GOT3 (cell line): ENCODE measurements at places on chromosomes 11 and 22.

DNA sequence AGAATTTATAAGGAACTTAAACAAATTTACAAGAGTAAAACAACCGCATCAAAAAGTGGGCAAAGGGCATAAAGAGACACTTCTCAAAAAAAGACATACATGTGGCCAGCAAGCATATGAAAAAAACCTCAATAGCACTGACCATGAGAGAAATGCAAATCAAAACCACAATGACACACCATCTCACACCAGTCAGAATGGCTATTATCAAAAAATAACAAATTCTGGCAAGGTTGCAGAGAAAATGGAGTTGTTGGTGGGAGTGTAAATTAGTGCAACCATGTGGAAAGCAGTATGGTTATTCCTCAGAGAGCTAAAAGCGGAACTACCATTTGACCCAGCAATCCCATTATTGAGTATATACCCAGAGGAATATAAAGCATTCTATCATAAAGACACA, 866.8 kb upstream of the TENM4 start:
- no peak for DNase-seq

GRCh38 chr11:120603071-120603470, 91.5 kb downstream of the GRIK4 start:
- no peak for DNase-seq

DNA sequence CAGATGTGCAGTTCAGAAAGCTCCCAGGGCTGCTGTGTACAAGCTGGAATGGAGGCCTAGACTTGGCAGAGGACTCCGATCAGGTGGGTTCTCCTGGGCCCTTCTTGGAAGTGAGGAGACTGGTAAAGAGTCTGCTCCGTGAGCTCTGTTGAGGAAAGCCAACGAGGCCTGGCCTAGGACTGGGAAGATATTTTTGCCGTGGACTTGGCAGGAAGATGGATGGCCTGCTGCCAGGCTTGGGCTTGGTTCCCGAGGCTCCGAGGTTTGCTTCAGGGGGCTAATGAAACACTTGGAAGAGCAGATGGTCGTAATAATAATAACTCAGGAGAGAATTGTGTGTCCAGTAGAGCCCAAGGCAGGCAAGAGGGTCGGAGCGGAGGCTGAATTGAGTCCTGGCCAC, 3.9 kb downstream of the GALR3 start:
- no peak for DNase-seq

DNA sequence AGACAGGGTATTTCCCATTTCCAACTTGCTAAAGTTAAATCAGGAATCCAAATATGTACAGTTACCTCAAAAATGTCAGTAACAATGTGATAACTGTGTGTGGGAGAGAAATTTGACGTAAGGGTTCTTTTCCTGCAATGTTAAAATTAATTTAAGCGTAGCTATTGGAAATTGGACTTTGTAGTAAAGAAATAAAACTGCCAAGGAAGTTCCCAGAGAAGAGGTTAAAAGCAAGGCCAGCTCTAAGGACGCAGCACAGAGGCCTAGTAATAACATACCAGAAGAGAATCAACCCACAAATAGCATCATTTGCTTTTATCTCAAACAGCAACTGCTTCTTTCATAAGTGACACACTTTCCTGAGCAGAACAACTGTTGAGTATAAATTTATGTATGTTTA, 36.8 kb upstream of the GRIA4 start:
- no peak for DNase-seq

DNA sequence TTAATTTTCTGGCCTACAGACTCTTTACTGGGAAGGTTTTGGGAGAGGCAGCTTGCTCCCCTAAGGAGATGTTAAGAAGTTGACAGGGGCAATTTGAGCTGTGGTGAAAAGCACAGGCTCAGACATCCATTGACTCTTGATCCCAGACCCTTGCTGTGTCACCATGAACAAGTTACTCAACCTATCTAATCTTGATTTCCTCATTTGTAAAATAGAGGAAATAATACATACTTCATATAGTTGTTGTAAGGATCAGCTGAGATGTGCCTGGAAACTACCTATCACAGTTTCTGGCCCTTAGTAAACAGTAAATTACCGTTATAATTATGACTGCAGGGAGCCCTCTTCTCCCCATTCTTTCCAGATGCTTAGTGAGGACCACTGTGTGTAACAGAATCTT, 16.6 kb upstream of the SCGB1D4 start:
- DNase-seq = no peak

GRCh38 chr11:130964058-130964792, 47.9 kb upstream of the SNX19 start:
- no peak for DNase-seq

DNA sequence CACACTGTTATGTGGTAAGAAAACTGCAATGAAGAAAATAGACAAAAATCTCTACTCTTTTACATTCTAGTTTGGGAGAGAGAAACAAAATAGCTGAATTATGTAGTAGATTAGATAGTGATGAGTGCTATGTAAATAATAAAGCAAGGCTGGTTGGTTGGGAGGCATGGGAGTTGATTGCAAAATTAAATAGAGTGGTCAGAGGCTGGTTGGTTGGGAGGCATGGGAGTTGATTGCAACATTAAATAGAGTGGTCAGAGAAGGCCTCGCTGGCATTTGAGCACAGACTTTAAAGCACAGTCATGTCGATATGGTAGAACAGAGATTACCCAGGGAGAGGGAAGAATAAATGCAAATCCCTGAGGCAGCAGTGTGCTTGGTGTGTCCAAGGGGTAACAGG, 22.4 kb downstream of the SIK2 start:
- DNase-seq = no peak

- DNase-seq = no peak
Measured at GRCh38 chr11:76205252-76206076, 838 bp downstream of the WNT11 start.

- no peak for DNase-seq
Measured at GRCh38 chr22:19079691-19080090, 42.5 kb downstream of the DGCR2 start.

- DNase-seq = no peak
Measured at GRCh38 chr11:110972640-110973039, 260.4 kb upstream of the ARHGAP20 start.

GRCh38 chr11:8204596-8204995, 35.8 kb upstream of the RIC3 start:
- no peak for DNase-seq

DNA sequence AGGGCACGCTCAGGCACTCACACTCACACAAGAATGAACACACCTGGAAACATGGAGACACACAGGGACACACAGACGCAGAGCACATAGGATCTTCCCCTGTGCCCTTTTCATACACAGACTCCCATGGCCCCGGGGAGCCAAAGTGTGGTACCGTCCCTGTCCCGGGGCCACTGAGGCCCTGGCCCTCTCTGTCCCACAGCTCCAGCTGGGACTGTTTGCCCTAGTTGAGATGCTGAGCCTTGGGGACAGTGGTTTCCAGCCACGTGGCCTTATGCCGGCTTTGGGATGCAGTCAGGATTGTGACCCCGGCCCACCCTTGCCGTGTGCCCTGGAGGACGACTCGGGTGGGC, 100.7 kb downstream of the BCR start:
- no peak for DNase-seq

DNA sequence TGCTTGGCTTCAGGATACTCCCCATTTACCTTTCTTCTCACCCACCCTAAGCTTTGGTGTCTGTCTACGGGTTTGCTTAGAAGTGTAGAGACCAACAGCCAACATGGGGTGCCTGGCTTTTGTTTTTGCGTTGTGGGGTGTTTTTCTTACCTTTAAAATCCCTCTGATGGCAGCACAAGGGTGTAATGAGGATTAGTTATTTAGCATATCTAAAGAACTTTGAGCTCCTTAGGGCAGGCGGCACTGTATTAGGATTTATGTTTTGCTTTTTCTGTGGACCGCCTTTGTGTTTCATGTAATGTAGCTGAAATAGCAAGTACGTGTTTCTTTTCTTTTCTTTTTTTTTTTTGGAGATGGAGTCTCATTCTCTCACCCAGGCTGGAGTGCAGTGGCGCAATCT, 8.9 kb downstream of the AP2A2 start:
- DNase-seq = no peak

- no peak for DNase-seq
Measured at GRCh38 chr11:120334894-120335462, 1.2 kb upstream of the ARHGEF12 start.

DNA sequence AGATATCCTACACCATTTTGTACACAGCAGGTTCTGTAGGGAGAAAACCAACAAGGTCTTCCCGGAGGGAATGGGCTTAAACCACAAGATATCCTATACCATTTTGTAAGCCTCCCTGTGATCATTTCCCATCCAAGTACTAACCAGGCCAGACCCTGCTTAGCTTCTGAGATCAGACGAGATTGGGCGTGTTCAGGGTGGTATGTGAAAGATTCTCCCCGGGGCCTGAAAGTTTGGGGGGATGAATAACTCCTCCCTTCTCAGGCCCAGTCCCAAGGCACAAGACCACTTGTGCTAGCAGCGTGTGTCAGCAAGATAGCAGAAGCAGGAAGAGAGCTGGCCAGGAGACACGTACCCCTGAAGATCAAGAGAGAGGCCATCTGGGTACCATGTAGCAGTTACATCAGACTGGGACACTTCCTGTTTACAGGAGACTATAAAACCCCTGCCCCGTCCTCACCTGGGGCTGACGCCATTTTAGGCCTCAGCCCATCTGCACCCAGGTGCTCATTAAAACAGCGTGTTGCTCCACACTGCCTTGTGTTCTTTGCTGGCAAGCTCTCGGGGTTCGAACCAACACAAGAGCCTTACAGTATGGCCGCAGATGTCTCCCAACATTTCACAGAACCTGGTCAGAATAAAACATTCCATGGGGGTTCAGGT, 17.3 kb downstream of the MIF start:
- DNase-seq = no peak

DNA sequence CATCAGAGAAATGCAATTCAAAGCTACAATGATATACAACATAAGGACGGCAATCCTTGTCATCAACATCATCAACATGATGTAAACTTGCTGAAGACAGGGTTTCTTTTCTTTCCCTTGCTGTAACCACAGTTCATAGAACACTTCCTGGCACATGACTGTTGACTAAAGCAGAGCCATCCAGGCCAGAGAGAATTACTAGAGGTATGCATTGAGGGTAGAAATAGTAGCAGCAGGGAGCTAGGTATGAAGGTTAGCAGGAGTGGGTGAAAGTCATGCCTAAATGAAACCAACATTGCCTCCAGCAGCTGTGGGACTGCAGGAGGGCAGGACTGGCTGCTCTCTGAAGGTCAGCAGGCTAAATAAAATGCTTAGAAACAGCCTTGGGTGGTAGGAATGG, 103.7 kb downstream of the LRRC32 start:
- DNase-seq = no peak

GRCh38 chr11:57457643-57458023, 2.7 kb upstream of the RTN4RL2 start:
- DNase-seq = no peak

DNA sequence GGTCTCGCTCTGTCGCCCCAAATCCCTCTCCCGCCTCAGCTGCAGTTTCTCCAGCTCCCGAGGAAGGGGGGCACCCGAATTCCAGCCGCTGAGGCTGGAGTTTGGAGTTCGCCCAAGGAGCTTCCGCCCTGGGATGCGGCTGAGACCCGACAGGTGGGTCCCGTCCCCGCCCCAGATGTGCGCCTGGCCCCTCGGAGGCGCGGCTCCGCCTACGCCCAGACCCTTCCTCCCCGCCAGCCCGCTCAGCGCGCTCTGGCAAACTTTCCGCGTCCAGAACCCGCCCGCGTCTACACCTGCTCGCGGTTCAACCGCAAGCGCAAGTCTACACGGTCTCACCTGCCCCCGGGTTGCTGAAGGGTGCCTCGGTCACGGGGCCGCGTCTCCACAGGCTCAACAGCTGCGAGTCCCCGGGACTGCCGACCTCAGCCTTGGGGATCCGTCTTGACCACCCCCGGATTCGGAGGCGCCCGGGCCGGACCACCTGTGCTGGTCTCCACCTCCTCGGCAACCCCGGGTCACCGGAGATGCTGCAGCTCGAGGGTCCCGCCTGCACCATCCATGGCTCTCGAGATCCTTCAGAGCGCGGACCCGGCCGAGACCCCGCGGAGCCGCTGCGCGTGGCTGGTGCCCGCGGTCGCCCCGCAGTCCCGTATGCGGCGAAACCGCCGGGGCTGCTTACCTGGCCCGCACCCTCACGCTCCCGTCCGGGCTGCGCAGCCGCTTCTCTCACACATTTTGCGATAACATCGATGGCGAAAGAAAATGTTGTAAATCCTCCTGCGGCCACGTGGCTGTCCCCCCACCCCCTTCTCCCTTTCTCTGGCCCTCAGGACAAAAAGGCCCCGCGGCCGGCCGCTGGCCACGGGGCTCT, 63.6 kb downstream of the NFAM1 start:
- no peak for DNase-seq

DNA sequence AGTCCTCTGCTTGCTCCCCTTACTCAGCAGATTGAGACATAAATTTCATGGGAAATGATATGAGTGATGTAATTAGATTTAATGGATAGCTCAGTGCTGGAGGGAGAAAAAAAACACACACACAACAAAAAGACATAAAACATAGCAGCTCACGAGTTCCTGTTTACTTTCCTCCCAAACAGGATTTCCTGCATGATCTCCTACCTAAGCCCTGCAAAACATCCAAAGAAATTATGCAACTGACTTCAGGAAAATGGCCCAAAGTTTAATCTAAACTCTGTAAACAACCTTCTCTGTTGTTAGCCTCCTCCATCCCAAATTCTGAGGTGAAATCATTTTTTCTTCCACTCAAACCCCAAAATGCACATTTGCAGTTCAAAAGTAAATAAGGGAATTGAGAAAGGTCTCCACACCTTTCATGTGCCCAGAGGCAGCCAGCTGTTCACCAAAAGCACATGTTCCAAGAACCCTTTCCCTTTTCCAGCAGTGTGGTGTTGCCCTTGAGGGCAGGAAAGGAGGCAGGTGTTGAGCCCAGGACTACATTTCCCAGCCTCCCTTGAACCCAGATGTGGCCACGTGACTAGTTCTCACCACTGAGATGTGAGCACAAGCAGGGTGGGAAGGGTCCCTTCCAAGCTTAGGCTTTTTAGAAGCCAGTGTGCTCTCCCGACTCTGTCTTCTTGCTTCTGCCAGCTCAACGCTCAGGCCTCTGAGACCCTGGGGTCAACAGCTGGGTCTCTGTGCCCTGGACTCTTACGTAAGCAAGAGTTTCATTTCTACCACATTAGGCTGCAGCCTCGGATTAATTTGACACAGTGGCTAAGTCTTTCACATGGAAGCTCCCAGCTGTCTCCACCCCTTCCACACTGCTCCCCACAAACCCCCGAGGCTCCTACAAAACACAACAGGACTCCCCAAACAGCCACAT, 301.2 kb downstream of the CTTN start:
- no peak for DNase-seq

- DNase-seq = no peak
Measured at GRCh38 chr11:28657378-28658030, 549.3 kb downstream of the METTL15 start.

- no peak for DNase-seq
Measured at GRCh38 chr11:2839395-2839943, 46.1 kb downstream of the CDKN1C start.

GRCh38 chr11:130128626-130129025, 31.0 kb upstream of the ST14 start:
- DNase-seq = no peak
